Stimulated activated CD4-positive, alpha-beta T cell treated with anti-CD3 and anti-CD28 coated beads, TNF-alpha, amount 100 ng/mL, for 1 hour (primary cell): ENCODE measurements at places on chromosomes 5 and 9.

DNA sequence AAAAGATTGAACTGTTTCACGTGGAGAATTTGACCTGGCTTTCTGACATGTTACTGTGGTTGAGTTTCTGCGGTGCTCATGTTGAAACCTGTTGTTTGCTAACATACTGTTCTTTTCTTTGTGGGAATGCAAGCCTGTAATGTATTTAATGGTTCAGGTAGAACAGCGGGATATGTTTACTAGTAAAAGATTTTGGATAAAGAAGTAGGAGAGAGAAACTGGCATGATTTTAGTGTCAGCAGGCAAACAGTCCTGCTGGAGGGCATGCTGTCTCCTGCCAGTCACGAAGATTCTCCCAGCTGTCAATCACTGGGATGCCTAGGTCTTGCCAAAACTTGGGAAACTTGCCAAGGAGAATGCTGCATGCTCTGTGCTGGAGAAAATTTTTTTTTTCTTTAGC is 263.5 kb downstream of the TAF11L14 start:
- DNase-seq = no peak

DNA sequence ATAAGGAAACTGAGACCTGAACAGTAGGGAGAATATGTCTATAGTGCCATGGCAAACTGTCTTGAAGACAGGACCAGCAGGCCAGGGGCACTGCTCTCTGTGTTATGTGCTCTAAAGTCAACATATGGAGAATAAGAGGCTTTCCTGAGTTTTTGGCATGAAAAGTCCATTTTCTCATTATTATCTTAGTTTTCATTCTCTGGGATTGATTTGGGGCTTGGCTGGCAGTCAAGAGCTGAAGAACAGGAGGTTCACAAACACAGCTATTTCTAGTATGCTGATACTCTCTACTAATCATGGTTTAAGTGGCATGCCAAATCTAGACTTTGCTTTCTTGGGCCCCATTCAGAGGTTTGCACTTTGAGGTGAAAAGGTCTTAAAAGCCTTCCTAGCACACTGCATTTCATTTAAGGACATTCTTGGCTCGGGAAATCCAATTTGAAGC is 404.4 kb downstream of the ZNF608 start:
- no peak for DNase-seq

GRCh38 chr5:87136096-87136495 is 131.6 kb upstream of the RASA1 start:
- DNase-seq = no peak

GRCh38 chr5:57431759-57432158 is 50.9 kb downstream of the ACTBL2 start:
- no peak for DNase-seq

DNA sequence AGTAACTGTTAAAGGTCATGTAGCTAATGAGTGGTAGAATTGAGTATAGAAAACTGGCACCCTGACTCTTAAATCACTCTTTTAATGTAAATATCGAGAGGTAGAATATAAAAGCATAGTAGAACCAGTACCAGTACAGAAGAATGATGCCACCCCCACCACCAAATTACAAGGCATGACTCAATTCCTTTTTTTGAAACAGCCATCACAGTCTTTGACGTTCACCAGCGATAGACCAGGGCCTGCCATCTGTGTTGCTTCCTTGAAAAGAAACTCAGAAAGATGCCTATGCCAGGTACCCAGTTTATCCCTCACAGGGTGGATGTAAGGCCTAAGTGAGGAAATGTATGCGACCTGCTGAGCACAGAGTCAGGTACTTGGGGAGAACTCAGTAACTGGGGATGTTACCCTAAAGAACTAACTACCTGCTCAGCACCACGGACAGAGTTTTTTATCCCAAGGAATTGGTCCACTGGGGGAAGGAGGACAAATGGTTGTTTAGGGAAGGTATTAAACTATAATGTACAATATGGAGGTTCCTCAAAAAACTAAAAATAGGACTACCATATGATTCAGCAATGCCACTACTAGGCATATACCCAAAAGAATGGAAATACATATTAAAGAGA is 116.5 kb downstream of the BRINP1 start:
- no peak for DNase-seq

- DNase-seq = no peak
Measured at GRCh38 chr5:136194576-136194975, 1.6 kb upstream of the SMIM32 start.

DNA sequence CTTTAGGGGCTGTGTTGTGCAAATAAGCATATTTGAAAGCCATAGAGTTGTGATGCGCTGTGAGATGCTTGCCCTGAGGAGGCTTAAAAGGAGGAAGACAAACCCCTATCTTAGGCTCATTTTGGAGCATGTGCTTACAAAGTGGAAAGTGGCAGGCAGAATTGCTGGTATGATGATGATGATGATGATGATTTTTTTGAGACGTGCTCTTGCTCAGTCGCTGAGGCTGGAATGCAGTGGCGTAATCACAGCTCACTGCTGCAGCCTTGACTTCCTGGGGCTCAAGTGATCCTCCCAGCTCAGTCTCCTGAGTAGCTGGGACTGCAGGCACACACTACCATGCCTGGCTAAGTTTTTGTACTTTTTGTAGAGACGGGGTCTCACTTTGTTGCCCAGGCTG is 1.7 kb downstream of the CNOT8 start:
- DNase-seq = no peak

GRCh38 chr9:71587576-71588362 is 180.5 kb downstream of the CEMIP2 start:
- DNase-seq = no peak

DNA sequence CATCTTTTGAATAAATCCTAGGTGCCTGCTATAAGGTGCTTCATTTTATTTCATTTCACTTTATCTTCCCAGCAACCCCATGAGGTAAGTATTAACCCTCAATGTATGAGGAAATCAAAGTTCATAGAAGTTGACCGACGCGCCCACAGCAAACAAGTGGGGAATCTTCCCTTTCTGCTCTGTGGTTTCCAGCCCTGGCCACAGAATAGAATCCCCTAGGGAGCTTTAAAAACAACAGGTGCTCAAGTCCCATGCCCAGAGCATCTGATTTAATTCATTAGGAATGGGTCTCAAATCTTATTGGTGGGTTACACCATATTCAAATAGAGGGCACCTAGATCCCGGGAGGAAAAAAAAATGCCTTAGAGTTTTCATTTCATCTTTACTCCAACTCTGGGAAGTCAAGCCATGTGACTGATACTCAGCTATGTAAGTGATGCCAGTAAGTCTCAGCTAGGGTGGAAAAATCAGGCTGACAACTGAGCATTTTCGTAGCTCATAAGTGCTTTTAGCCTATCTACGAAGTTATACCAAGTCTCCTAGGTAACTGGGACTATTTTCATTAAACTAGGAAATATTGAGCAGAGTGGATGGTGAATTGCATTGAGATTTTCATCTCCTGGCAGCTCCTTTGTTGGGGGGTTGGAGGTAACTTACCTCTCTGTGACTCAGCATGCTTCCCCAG is 353.4 kb upstream of the SLC30A5 start:
- DNase-seq = no peak

GRCh38 chr9:93593144-93593658 is 16.8 kb downstream of the PHF2 start:
- DNase-seq = no peak

GRCh38 chr9:91210318-91210717 is 151.4 kb downstream of the AUH start:
- DNase-seq = no peak

- DNase-seq = no peak
Measured at GRCh38 chr9:113990975-113991471, 87.1 kb downstream of the AMBP start.

GRCh38 chr5:175802361-175802760 is 69.0 kb upstream of the CPLX2 start:
- DNase-seq = no peak

- no peak for DNase-seq
Measured at GRCh38 chr9:14453286-14453685, 139.3 kb upstream of the NFIB start.

DNA sequence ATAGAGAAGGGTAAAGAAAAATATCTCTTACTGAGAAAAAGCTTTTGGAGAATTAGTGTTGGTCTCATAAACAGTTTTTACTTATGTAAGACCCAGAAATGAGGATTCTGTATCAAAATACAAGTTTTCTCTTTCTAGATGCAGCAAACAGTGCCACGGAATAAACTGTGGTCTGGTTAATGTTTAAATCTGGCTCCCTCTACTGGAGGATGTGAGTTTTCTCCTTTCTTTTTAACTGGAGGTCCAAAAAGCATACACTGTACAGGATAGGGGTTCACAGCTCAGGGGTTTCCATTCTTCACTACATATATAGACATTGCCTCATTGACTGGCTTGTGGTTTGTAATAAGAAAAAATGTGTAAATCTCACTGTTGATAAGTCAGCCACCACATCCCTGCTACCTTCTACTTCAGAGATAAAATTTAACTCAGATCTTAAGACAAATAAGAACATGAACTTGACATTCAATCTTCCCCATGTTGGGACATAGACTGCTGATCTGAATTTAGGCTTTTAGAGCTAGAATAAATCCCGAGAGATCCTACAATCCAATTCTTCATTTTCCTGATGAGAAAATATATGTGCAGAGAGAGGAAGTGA is 98.9 kb downstream of the CFAP95 start:
- DNase-seq = no peak

DNA sequence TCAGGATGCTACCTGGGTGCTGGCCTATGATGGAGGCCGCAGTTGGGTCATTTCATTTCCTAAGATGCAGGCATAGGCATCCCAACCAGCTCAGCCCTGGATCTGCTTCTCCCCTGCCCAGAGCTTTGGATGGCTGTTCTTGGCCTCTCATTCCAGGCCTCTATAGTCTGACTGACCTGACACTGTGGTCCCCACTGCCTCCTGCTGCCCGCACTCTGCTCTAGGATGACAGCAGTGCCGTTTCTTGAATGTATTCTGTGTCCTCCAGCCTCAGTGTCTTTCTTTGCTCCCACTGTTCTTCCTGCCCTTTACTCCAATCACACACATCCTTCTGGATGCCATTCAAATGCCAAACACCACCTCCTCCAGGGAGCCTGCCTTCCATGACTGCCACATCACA is 235.7 kb downstream of the HSPA4 start:
- DNase-seq = no peak
